ENCODE measurements at places on chromosomes 11 and 22.

DNA sequence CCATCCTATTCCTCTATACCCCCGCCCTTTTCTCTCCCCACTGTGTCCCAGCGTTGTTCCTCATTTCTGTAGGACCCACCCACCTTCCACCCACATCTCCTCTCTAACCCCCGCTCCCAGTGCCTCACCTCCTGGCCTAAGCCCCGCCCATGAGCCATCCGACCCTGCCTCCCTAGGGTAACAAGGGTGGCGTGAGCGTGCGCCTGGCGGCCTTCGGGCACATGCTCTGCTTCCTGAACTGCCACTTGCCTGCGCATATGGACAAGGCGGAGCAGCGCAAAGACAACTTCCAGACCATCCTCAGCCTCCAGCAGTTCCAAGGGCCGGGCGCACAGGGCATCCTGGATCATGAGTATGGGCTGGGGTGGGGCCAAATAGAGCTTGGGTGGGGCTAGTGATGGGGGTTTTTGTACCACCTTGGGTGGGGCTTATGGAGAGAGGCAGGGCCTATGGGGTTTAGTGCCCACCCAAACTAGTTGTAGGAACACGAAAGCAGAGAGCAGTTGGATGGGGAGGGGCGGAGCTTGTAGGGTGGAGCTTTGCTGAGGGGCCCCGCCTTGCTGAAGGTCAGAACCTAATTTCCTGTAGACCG lies 4.5 kb downstream of the INPP5J start:
- DNase-seq: no peak

DNA sequence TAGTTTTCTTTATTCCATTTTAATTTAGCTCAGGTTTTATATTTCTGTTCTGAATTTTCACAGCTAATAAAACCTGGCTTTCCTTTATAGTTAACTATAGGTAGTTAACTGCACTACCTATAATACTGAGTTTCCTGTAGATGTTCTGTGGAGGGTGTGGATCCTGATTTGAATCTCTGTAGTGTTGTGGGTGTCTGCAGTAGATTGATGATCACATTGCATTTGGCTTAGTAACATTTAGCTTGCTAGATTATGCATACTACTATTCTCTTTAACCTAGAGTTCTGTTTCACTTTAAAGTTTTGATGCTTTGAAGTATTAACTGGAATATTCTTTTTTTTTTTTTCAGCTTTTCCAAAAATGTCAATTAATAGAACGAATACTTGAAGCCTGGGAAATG lies 110.1 kb downstream of the PPP6R3 start:
- DNase-seq: no peak

GRCh38 chr11:28490773-28491382 lies 382.7 kb downstream of the METTL15 start:
- no peak for DNase-seq

- no peak for DNase-seq
Observed at GRCh38 chr11:114209904-114210303, 86.3 kb upstream of the NNMT start.

DNA sequence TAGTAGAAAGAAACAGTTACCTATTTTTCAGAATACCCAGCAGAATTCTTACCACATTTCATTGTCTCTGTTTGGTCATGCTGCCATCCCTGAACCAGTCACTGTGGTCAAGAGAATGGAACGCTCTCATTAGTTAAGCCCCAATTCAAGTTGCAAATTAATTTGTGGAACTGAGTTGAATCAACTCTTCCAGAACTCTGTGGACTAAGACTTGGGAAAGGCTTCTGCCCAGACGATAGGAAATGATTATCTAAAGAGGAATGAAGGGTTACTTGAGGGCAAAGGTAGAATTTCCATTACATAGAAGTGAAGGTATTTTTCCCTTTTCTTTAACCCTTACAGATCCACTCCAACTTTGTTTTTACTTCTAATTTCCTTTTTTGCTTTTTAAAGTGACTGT lies 286.4 kb downstream of the DYNC2H1 start:
- DNase-seq: no peak

GRCh38 chr11:13942971-13943381 lies 19.5 kb upstream of the SPON1 start:
- no peak for DNase-seq

DNA sequence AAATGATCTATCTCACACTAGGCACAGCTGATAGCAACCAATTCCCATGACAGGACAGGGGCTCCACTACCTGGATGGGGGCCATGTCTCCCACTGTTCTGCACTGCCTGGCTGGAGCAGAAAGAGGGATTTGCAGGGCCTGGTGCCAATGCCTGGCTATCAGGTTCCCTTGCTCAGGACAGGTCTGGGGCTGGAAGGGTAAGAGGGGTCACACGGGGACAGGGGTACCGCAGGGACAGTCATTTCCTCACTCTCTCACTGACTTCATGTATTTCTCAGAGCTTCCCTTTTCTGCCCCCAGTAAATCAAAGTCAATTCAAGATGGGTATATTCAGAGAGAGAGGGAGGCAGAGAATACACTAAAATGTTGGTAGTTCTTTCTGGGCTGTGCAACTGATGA lies 119.1 kb upstream of the CSNK2A3 start:
- DNase-seq: no peak

DNA sequence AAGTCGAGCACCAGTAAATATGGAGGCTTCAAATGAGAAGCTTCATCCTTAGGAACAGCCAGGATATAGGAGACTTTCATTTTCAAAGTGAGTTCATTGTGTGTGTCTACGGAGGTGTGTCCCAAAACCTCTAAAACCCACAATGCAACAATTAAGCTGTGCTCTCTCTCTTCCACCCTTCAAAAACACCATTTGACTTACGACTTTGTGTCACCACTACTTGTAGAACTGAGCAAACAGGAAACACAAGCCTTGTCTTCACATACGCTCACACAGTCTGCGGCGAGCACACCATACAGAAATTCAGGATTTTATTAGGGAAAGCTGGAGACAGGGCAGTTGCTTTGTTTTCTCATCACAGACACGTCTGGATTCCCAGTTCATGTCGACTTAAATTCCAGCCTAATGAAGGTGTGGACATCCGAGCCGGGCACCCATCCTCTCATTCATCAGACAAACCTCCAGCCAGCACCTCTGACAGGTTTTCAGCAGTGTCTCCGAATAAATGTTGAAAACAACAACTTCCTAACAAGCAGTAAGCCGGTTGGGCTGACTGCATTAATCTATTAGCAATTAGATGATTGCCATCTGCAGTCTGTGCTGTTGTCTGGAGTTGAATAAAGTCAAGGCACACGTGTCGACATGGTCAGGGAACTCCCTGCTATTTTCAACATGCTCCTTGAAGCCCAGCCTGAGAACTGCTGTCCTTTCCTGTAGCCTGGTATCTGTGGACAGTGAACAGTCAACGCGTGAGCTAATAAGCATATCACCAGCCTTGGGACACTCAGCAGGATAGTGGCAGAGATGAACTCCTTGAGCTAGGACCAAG lies 1411.1 kb downstream of the BRD1 start:
- no peak for DNase-seq

DNA sequence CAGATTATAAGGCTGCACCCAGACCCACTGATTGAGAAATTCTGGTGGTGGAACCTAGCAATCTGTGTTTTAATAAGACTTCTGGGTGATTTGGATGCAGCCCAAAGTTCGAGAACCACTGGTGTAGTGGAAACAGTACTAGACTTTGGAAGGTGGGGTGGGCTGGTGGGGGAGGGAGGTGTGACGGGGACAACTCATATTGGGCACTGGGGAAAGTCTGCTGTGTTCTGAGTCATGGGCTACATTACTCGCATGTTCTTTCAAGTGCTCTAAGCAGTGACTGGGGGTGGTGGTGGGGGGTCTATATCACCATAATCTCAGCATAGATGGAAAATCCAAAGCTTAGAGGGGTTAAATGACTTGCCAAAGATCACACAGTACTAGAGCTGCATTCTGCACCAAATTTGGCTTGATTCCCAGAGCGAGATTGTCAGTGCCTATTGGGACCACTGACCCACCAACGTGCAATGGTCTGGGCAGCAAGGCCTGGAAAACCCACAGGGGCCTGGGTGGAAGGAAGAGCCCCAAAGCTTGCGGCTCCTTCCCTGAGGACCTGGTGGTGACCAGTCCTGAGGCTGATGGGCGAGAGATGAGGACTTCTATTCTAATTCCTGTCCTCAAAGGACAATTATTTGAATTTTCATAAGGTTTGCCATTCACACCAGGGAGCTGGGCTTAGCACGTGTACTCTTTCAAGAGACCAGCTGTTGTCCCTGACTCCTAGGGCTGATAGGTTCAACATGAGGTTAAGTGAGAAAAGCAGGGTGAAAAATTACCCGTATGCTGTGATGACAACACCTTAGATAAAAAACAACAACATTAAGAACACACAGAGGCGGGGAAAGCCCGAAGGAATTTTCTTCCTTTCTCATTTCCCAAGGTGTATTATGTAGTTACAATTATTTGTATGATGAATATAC lies 77.5 kb upstream of the NARS2 start:
- no peak for DNase-seq

GRCh38 chr11:111429066-111429506 lies 50.0 kb upstream of the POU2AF1 start:
- peak; percentile 23 for DNase-seq

- DNase-seq: no peak
Observed at GRCh38 chr11:9681583-9682372, 17.9 kb downstream of the SWAP70 start.

GRCh38 chr11:76810151-76810853 lies 27.1 kb downstream of the TSKU start:
- DNase-seq: peak; percentile 64

GRCh38 chr11:17164361-17165246 lies 43.2 kb downstream of the PIK3C2A start:
- DNase-seq: no peak

GRCh38 chr11:6646576-6646917 lies 9.1 kb downstream of the DCHS1 start:
- peak; percentile 67 for DNase-seq

DNA sequence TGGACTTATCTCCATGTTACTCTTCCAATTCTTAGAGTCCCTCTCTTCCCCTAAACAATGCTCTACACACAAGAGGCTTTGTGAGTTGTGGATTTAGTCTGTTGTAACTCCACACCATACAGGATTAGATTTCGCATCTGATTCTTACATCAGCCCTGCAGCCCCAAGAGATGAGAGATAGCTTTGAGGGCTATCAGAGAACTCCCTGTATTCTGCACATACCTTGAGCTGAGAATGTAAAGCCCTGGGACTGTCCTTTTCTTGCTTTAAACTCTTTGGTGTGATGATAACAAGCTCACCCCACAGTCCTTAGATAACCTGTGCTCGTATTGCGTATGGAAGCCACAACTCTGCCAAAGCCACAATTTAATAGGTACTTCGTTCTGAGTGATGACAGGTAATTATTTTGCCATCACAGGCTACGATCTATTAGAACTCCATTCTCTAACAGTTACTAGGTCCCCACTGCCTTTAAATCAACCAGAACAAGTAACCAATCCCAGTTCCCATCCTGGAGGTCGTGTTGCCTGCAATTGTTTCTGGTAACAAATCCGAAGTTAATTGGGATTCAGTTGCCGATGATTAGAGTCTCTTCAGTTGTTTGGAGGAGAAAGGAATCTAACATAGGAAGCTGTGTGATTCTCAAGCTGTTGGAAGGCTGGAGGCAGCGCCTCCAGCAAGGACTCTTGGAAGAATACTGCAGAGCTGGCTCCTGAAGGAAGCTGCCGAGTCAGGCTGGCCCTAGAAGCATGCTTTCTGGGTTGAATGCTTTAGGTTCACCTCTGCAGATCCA lies 1.3 kb upstream of the PARVG start:
- no peak for DNase-seq

DNA sequence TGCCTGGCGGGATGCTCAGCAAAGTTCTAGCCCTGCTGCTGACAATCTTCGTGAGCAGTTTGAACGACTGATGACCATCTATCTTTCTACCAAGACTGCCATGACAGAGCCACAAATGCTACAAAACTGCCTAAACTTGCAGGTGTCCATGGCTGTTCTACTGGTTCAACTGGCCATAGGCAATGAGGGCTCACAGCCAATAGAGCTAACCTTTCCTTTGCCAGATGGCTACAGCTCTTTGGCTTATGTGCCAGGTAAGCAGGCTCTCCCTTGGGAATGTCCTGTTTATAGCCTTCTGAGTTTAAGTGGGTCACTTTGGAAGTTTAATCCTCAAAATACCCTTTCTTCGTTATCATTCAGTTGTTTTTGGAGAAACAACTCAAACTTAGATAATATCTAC lies 20.1 kb downstream of the UBE4A start:
- no peak for DNase-seq

- no peak for DNase-seq
Observed at GRCh38 chr22:25334162-25334490, 114.7 kb downstream of the CRYBB2 start.

DNA sequence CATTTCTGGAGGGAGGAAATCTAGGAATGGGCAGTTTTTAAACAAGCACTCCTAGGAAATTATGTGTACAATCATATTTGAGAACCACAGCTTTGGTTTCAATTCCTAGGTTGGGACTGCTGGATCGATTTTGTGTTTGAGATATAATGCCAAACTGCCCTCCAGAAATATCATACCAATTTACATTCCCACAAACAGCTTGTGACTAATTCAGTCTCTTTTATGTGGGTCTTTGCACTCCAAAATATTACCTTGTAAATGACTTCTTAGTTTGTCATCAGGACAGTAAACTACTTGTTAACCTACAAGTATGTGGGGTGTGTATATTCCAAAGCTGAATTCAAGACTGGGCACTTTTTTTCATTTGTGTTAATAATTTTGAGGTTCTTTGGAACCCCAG lies 9.8 kb upstream of the BARX2 start:
- no peak for DNase-seq

GRCh38 chr22:22474733-22475132 lies 33.8 kb downstream of the ZNF280B start:
- DNase-seq: no peak

DNA sequence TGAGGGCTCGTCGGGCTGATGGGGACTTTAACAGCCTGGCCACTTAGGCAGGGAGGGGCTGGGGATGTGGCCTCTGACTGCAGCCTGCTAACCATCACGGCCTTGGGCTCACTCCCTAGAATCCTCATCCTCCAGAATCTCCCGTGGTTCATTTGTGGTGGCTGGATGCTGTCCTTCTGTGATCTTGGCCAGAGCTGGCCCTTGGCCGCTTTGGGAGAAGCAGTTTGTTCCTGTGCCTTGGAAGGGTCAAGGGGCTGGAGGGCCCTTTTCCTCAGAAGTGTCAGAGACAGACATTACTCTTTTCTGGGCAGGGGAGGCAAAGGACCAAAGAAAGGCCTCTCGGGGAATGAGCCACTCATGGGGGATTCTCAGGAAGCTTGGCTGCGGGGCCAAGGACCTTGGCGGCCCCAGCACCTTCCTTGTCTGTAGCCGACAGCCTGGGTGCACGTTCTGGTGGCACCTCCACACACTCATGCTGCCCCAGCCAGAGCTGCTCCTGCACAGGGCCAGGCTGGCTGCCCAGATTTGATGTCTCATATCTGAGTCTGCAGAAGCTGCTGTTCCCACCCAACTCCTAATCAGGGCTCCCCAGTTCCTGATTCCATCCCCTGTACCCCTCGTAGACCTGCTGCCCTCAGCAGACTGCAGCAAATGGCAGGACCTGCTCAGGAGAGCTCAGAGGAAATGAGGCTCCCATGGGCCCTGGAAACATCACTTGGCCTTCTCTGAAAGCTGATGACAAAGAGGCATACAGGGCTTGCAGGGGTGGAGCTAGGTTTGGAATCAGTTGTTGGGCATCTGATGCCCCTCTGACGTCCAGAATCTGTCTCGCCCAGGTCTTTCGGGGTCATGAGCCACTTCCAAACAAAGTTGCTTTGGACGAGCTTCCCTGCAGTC lies 107.7 kb downstream of the CTTN start:
- DNase-seq: no peak

GRCh38 chr22:34308101-34308500 lies 387.8 kb upstream of the LARGE1 start:
- DNase-seq: no peak

- no peak for DNase-seq
Observed at GRCh38 chr11:10898003-10898762, 40.3 kb upstream of the ZBED5 start.
